Left lobe of liver (tissue), 2 donors: ENCODE measurements at places on chromosomes 6 and 20.

DNA sequence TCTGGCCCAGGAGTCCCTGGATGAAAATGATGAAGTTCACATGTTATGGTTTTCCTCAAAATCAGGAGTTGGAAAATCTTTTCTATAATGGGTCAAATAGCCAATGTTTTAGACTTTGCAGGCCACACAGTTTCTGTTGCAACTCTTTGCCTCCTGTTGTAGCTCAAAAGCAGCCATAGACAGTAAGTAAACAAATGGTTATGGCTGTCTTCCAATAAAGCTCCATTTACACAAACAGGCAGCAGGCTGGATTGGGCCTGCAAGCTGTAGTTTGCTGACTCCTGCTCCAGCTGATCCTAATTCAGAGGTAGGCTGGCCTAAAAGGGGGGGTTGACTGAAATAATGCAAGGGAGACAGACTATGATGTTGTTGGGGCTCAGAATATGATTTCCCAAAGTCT, 33.0 kb downstream of the METTL24 start:
- peak; percentile 54 for DNase-seq

DNA sequence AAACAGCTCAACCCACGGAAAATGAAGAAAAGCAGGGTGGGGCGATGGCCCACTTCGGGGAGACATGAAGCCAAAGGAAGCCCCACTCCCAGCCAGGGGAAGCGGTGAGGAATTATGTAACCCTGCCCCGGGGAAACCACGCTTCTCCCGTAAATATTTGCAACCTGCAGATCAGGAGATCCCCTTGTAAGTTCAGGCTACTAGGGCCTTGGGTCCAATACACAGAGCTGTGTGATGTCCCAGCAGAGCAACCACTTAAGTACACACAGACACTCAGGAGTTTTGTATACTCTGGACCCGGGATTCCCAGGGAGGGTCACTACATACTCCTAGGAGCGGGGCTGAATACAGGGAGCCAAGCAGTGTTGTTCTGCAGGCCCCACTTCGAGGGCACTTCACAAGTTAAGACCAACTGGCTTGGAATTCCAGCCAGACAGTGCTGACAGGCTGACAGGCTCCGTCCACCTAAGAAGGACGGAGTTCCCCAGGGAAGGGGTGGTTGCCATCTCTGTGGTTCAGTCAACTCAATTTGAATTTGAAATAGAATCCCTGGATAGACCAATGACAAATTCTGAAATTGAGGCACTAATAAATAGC, 301.4 kb upstream of the THEMIS start:
- DNase-seq: no peak

GRCh38 chr20:62358171-62359042, 8.7 kb downstream of the LAMA5 start:
- peak; percentile 97 for DNase-seq

- DNase-seq: no peak
Measured at GRCh38 chr6:112744827-112745226, 397.7 kb downstream of the RFPL4B start.

- DNase-seq: no peak
Measured at GRCh38 chr6:98838975-98839374, 4.6 kb downstream of the POU3F2 start.

DNA sequence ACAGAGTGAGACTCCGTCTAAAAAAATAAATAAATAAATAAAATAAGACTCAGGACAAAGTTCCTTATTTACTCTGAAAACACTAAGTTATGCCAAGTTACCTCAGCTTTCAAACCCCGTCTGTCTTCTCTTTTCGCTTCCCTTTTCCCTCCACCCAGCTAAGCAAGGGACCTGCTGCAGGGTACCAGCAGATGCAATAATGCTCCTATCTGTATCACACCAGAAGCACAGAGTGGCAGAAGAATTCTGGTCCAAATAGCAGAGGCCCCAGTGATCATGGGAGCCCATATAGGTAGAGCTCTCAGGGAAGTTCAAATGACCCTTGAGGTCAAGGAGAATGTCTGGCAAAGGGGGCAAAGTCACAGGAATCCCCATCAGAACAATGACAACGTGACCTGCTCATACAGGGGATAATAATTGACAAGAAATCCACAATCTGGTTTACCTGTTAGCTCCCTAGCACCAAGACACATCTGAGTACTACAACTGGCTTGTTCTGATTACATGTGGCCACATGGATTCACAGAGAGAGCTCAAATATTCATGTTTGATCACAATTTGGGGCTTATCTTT, 8.7 kb downstream of the GCM1 start:
- no peak for DNase-seq

GRCh38 chr20:31908016-31908415, 37.6 kb downstream of the TTLL9 start:
- DNase-seq: no peak
